ENCODE measurements at places on chromosomes 16 and 17. TPM values are rescaled to one million over a fixed set of nuclear protein-coding genes. Genes with fewer than 3 reads are reported as not detected.

DNA sequence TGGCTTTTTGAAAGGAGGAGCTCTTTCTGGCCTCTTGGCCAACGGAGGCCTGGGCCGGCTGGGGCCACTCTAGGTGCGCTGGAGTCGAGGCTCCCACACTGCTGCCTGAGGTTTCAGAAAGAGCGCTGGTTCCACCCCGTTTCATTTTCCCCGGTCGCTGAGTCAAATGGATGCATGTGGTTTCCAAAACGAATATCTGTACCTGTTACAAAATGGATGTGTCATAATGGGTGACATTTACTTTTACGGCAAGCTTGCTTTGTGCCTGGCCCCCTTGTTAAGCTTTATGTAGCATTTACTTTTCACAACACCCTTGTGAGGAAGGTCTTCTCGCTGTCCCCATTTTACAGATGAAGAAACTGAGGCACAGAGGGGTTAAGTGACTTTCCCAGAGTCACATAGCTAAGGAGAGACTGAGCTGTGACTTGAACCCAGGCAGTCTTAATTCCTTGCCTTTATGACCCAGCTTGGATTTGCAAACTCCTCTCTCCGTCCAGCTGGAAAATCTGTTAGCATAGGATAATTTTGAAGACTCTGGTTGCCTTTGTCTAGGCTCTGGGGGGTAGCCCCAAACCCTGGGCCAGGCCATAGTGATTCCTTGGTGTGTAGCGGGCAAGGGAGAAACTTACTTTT, 10.6 kb downstream of the KSR1 start:
- no peak overlapping the region for H3K27ac ChIP-seq
- no peak overlapping the region for H3K4me3 ChIP-seq
- no peaks in the 10 kb centered on the region for H3K27me3 ChIP-seq
- peaks cover under 1% of the 10 kb centered on the region for H3K4me1 ChIP-seq

DNA sequence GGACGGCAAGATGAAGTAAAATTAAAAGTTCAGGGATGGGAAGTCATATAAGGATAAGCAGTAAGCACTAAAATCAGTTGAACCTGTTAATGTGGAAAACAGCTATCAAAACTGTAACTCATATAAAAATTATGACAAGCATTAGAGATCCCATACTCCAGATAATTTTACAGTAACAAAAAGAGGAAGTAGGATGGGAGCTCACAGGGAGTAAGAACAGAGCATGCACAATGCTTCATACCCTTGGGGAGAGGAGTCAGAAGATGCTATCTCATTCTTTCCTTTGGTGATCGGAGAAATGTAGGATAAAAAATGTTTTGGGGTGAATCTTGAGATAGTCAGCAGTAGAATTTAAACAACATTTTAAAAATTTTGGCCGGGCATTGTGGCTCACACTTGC, 164.7 kb upstream of the CACNG5 start:
- no peaks in the 10 kb centered on the region for H3K4me1 ChIP-seq
- H3K27ac ChIP-seq: no peak overlapping the region
- no peak for DNase-seq
- H3K27me3 ChIP-seq: no peaks in the 10 kb centered on the region

Gene GPS1
- total RNA-seq: 176 TPM

DNA sequence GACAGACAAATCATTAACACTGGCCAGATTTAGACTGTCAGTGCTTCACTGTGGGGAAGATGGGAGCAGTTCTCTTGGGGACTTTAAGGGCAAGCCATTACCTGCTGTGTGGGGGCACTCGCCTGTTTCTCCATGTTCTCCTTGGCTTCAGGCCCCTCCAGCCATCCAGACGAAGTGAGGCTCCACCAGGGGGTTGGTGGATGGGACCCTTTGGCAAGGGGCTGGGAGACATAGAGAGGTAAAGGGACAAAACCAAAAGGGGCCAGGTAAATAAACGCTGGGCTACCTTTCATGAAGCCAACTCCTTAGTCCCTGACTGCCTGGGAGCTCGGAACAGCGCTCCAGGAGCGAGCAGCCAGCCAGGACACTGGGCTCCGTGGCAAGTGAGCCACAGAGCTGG, 14.0 kb downstream of the TBX4 start:
- no peak for DNase-seq
- H3K36me3 ChIP-seq: no peaks in the 10 kb centered on the region
- no peak overlapping the region for H3K4me3 ChIP-seq
- H3K27me3 ChIP-seq: no peaks in the 10 kb centered on the region
- H3K27ac ChIP-seq: no peak overlapping the region

GRCh38 chr17:13967416-13967815, 101.9 kb upstream of the COX10 start:
- no peaks in the 10 kb centered on the region for H3K27me3 ChIP-seq
- no peak for DNase-seq
- no peak overlapping the region for H3K27ac ChIP-seq
- no peaks in the 10 kb centered on the region for H3K36me3 ChIP-seq

DNA sequence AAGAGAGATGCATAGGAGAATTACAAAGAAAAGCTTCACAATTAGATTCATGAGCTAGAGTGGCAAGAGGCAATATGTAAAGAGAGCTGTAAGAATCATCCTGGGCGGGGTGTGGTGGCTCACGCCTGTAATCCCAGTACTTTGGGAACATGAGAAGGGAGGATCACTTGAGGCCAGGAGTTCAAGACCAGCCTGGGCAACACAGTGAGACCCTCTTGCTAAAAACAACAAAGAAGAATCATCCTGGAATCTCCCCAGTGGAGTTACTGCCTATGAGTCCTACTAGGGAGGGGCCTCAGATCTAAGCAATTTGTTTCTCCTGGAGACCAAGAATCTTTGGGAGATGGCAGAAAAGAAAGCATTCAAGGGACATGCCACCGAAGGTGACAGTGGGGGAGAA, 119.1 kb downstream of the HIC1 start:
- peaks cover 4% of the 10 kb centered on the region for H3K36me3 ChIP-seq
- peaks cover 40% of the 10 kb centered on the region for H3K4me1 ChIP-seq
- no peaks in the 10 kb centered on the region for H3K27me3 ChIP-seq
- no peak for DNase-seq

DNA sequence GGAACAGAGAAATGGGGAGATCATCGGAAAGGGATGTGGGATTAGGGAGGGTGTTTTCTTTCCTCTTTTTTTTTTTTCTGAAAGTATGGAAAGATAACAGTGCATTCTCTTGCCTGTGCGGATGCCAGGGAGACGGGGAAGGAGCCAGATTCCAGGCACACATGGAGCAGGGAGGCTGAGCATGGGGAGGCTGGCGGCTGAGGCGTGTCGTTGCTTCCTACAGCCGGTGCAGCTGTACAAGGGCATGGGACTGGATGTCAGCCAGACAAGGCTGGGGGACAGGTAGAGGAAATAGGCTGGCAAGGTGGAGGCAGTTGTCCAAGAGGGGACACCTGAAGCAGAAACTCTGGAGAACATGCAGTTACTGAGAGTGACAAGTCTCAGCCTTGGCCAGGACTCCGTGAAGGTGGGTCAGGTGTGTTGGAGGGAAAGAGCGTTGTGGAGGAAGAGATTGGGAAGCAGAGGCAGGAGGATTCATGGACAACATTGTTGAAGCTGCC, 16.6 kb upstream of the ADORA2B start:
- DNase-seq: no peak
- no peak overlapping the region for H3K4me3 ChIP-seq
- H3K27ac ChIP-seq: no peak overlapping the region

GRCh38 chr16:15054357-15055140, 1.3 kb downstream of the NTAN1 start:
- no peak overlapping the region for H3K27ac ChIP-seq
- no peaks in the 10 kb centered on the region for H3K27me3 ChIP-seq
- peaks cover 6% of the 10 kb centered on the region for H3K36me3 ChIP-seq
- DNase-seq: no peak
- H3K4me1 ChIP-seq: no peaks in the 10 kb centered on the region

All from SJCRH30 (cell line).